ENCODE measurements at places on chromosomes 3 and 15. TPM values are rescaled to one million over a fixed set of nuclear protein-coding genes. Genes with fewer than 3 reads are reported as not detected.

GRCh38 chr3:17411157-17411877, 331.1 kb downstream of the TBC1D5 start:
- no peak for DNase-seq

- DNase-seq, result no peak
Observed at GRCh38 chr15:62641825-62642224, 400.7 kb upstream of the TPM1 start.

SLC22A13 gene
- total RNA-seq, result not detected

SH2D7 gene
- not detected for total RNA-seq

ARID3B gene
- total RNA-seq, result 2.0 TPM

DNA sequence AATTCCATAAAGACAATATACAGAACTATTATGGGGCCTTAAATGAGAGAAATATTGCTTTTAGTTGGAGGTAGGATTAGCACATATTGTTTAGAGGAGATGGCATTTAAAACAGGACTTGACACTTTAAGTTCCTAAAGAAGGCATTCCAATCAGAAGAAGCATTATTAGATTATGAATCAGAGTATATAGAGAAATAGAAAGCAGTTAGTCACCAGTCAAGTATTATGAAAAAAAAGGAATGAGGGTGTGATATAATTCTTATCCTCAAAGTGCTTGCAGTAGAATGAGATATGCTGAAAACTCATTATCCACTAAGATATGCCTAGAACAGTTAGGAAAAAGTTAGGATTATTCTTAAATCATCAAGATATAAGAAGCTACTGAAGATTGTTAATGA, 456.2 kb downstream of the ZNF385D start:
- DNase-seq, result no peak

- DNase-seq, result no peak
Observed at GRCh38 chr3:122023335-122023910, 1.4 kb upstream of the ILDR1 start.

- no peak for DNase-seq
Observed at GRCh38 chr15:58313304-58313703, 118.5 kb upstream of the LIPC start.

ARGFX gene
- total RNA-seq, result not detected

- DNase-seq, result no peak
Observed at GRCh38 chr3:193790086-193790990, 197.3 kb downstream of the OPA1 start.

- no peak for DNase-seq
Observed at GRCh38 chr3:41503998-41504623, 304.8 kb downstream of the CTNNB1 start.

TMIE gene
- total RNA-seq, result 0.74 TPM

DNA sequence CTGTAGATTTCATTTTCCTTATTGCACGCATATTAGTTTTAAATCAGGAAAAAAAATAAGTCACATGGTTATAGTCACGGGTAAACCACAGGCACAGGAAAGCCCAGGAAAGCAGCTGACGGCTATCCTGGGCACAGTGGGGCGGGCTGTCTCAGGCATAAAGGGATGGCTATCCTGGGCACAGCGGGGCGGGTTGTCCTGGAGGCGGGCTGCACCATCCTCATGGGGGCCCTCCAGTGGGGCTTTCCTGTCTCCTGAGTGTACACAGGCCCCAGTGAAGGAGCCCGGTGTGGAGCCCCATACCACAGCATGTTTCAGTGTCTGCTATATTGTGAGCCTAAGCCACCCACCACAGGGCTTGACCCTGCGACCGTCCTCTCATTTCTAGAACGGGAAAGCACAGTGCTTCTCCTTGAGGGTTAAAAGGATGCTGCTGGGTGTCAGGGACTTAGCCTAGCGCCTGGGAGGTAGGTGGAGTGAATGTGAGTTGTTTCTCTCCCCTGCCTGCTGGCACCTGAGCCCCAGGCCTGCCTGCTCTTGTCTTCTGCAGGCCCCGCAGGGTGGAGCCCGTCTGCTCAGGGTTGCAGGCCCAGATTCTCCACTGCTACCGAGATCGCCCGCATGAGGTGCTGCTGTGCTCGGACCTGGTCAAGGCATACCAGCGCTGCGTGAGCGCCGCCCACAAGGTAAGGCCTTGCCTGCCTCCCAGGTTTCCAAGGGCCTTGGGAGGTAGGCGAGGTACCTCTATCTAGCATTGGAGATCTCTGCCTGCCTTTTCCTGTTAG, 25.9 kb upstream of the PLXNA1 start:
- no peak for DNase-seq

GOLGA8A gene
- total RNA-seq, result 17.7 TPM

Measured in left ventricle myocardium superior (tissue), 1 donor.